ENCODE measurements at places on chromosomes 1 and 21.

- no peak for DNase-seq
Observed at GRCh38 chr1:12185918-12186678, 19.3 kb downstream of the TNFRSF1B start.

DNA sequence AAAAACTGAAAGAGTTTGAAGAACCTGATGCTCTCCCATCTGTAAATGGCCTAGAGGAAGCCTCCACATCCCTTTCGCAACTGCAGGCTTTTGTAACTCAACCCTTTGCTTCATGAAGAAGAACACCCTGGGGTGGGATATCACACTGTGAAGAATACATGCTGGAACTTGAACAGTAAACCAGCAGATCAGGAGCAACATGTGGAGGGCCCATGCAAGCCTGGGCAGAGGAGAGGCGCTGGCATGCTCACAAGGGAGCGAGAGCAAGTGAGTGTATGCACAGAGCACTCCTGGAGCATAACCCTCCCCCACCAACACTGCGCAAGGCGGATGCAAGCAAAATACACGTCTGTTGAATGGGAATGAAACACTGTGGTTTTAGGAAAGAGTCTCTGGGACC lies 24.6 kb upstream of the SPAG17 start:
- no peak for DNase-seq

DNA sequence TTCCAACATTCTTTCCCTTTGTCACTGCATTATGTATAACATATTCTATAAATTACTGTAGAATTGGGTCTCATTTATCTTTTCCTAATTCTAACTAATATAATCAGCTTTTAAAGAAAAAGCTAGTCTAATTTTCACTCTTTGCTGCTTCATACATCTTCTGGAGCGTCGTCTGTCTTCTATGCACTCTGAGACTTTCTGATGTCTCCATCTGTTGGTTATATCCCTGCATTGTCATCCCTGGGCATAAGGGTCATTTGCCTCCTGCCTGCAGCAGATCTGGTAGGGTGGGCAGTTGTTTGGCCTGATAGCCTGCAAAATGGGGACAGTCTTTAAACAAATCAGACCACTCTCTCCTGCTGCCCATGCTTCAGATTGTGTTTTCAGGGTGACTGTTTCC lies 40.8 kb upstream of the DYNLT5 start:
- DNase-seq: no peak

GRCh38 chr21:25462517-25462971 lies 144.7 kb downstream of the MRPL39 start:
- no peak for DNase-seq

- DNase-seq: no peak
Observed at GRCh38 chr1:9233241-9233941, 1.2 kb upstream of the H6PD start.

GRCh38 chr1:35971601-35972000 lies 40.7 kb downstream of the AGO3 start:
- no peak for DNase-seq

DNA sequence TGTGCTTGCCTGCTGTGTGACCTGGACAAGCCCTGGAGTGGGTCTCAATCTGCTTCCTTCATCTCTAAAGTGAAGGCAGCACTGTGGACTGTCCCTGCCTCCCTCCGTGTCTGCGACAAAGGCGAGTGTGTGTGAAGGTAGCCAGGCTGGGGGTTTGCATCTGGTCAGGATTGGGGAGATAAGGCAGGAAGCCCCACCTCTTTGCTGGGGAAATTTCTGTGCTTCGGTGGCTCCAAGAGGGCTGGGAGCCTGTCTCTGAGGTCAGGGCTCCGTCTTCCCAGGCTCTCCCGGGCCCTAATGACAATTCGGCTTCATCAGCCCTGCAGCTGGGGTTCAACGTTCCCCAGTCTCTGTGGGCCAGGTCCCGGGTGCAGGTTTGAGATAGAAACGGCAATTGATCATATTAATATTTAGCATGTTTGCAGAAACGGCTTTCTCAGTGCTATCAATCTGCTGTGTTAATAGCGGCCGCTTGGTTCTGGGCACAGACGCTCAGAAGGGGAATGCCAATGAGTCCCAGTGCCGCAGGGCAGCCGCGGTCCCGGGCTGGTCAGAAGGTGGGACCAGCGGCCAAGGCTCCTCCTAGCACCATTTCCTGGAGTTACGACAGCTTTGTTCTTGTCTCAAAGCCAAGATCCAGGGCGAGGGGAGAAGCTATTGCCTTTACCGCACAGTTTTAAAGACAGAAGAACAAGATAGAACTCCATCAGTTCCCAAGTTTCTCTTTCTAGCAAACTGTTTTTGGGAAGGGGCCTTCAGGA lies 105.7 kb downstream of the PRDM16 start:
- no peak for DNase-seq

DNA sequence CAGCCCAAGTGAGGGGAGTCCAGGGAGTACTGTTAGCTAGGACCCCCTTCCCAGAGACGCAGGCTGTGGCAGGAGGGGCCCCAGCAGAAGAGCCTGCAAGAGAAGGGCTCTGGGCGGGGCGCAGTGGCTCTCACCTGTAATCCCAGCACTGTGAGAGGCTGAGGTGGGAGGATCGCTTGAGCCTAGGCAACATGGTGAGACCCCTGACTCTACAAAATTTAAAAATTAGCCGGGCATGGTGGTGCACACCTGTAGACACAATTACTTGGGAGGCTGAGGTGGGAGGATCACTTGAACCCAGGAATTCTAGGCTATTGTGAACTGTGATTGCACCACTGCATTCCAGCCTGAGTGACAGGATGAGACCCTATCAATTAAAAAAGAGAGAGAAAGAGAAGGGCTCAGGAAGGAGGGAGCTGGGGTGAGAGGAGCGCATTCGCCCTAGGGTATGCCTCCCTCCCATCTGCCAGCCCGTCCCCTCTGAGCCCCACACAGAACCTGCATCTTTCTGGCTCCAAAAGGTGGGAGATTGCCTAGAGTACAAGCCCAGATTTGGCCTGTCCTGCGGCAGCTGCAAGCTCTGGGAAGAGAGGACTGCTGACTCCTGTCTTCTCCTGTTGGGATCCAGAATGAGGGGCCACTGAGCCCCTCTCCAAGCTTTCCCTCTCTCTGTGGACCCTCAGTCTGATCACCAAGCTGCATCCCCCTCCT lies 3.6 kb downstream of the KCNQ4 start:
- DNase-seq: no peak
